ENCODE measurements at places on chromosomes 7 and 10.

DNA sequence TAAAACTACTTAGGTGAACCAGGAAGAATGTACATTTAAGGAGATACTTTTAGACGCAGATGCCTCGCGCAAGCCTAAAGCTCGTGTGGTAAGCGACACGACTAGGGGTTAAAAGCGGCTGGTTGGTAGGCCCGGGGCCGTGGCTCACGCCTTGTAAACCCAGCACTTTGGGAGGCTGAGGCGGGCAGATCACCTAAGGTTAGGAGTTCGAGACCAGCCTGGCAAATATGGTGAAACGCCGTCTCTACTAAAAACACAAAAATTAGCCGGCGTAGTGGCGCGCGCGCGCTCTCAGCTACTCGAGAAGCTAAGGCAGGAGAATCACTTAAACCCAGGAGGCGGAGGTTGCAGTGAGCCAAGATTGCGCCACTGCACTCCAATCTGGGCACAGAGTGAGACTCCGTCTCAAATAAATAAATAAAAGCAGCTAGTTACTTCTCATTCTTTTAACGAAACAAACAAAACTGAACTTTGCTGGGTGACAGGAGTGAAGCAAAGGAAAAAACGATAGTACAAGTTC is 879 bp downstream of the NUDT5 start:
- DNase-seq, result no peak

- DNase-seq, result no peak
Observed at GRCh38 chr10:12766223-12766622, 235.3 kb downstream of the CCDC3 start.

DNA sequence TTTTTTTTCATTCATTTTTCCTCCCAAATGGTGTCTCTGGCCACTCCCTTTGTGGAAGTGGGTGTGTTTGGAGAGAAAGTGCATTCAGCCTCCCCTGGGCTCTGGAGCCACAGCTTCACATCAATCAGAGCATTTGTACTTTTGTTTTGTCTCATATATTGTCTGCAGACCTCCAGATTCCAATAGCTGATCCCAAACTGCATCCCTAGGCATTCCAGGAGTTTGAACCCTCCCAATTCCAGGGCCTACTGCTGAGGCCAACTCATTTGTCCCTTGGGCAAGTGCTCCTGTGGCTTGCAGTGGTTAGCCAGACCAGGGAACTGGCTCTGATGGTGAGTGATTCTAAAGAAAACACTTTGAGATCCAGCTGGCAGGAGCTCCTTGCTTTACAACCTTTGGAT is 163.3 kb downstream of the IPMK start:
- no peak for DNase-seq

GRCh38 chr10:79433324-79434222 is 11.9 kb downstream of the ZCCHC24 start:
- no peak for DNase-seq

GRCh38 chr10:101494650-101495049 is 93.4 kb downstream of the POLL start:
- DNase-seq, result no peak

DNA sequence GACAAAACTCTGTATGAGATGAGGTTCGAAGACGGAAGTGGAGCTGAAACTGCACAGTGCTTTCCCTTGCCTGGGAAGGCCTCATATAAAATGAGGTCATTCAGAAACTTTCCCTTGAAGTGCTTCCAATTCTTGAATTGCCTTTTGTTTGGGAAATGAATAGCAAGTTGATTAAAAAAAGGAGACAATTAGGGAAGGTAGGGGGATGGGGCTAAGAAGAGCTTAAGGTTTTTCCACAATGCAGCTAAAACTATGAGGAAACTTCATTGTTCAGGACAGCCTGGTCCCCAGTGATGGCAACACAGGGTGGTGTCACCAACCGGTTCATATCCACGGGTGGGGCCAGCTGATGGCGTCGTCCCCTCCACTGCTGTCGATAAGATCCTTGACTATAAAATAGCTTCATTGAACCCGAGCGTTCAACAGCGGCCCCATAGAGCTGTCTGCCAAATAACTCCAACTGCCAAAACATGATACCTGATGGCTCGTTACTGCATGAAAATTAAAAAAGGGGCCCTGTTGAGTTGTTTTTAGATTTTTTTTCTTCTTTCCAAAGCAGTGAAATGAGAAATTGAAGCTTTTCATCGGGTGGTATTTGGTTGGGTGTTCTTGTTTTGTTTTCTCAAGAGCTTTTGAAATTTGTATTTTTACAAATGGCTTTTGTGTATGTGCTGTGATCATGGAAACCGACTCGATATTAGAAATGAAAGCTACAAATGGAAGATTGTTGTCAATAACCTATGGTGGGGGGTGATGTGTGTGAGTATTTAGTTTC is 2.8 kb upstream of the CELF2 start:
- DNase-seq, result peak; percentile 39

DNA sequence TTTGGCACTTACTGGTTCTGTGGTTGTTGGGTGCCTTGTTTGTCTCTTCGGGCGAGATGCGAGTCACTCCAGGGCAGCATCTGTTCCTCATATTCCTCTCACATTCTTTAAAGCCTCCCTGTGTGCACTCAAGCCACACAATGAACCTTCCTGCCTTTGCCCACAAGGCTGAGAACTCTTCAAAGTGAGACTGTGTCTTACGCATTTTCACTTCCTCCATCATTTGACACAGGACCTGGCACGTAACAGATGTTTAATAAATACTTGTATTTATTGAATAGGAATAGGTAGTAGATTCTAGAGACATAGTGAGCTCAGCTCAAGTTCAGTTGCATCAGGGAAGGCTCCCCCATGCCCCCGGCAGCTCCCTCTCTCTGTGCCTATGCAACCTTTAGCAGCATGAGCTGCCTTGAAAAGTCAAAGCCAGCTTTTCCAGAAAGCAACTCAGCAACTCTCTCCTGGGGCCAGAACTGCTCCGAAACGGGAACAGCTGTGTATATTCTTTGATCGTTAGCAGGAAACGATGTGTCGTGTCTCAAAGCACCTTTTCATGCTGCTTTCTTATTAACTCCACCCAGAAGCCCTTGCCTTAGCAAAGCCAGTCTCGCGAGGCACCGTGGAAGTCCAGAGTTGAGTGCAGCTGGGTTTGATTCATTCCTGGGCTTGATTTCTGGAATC is 97.5 kb downstream of the PFKFB3 start:
- DNase-seq, result no peak

GRCh38 chr7:46970476-46970875 is 611.4 kb downstream of the TNS3 start:
- DNase-seq, result no peak

- DNase-seq, result no peak
Observed at GRCh38 chr7:81449105-81449504, 320.7 kb downstream of the HGF start.

GRCh38 chr10:104937567-104937966 is 296.5 kb downstream of the SORCS3 start:
- no peak for DNase-seq

DNA sequence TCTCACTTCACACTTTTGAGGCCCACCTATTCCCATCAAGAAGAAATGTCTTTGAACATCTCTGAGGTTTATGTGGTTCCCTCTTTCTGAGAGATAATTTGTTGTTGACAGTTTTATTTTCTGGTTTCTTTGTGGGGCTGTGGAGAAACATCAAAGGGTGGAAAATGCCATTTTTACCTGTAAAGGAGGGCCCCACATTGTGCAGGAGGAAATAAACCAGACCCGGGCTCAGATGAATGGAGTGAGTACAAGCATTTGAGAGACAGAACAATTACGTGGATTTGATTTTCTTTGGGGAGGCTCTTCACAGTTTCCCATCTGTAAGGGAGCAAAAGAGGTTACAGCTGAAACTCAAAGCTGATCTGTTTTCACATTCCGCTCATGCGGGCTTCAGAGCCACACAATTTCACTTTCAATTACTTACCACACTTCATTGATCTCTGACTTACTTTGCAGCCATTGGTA is 29.8 kb downstream of the ITPRIP start:
- no peak for DNase-seq

GRCh38 chr7:153886506-153887441 is 165.4 kb upstream of the DPP6 start:
- peak; percentile 47 for DNase-seq

- no peak for DNase-seq
Observed at GRCh38 chr7:124257638-124258308, 224.9 kb upstream of the TMEM229A start.

- DNase-seq, result no peak
Observed at GRCh38 chr7:96233528-96234154, 88.3 kb downstream of the SLC25A13 start.

DNA sequence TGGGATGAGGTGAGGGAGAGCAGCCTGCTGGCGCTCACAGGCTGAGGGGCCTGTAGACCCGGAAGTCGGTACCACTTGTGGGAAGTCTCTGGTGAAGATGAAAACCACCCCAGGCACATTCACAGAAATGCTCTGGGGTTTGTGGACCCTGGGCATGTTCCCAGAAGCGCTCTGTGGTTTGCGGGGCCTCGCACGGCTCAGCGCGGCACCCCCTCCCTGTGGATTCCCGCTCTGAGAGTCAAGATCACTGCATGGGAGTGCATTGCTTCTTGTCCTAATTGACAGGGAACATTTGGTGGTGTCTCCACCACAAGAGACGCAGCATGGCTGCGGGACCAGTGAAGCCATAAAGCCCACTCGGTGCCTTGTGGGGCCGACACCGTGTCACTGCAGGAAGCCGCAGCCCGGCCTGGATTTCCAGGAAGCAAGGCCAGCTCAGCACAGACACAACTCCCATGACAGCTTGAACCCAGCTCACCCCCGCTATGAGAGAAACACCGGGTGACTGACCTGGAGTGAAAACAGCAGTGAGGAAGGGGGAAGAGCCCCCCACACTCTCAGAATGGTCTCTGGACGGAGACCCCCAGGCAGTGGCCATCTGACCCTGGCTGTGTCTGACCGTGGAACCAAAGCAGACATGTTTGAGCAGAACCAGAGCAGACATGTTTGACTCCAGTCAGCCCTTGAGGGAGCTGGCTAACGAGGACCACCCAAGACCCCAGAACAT is 157.2 kb downstream of the PTPRN2 start:
- DNase-seq, result no peak

GRCh38 chr7:69622960-69623359 is 24.7 kb downstream of the AUTS2 start:
- no peak for DNase-seq

DNA sequence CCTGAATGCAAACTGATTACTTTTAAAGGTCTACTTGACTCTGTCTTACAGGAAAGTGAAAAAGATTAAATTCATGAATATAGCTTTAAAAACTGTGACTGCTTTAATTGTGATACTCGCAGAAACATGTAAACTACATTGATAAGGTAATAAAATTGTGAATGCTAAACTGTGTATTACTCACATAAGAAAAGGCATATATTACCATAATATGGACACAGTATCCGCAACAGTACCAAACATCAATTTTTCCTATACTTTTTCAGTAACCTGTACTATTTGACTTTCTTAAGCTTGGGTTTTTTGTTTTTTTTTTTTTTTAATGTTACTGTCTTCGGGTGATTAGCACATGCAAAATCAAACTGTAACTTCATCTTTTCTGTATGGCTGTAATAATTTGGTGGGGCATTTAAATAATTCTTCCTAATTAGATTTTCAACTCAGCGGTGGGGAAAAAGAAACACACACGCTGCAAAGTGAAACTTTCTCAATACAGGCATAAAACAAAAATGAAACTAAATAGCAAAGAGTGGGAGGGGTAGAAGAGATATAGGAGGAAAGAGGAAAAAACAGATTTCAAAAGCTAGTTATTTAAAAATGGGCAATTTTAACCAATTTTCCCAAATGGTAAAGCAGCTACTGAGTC is 23.2 kb downstream of the NT5C3A start:
- no peak for DNase-seq

DNA sequence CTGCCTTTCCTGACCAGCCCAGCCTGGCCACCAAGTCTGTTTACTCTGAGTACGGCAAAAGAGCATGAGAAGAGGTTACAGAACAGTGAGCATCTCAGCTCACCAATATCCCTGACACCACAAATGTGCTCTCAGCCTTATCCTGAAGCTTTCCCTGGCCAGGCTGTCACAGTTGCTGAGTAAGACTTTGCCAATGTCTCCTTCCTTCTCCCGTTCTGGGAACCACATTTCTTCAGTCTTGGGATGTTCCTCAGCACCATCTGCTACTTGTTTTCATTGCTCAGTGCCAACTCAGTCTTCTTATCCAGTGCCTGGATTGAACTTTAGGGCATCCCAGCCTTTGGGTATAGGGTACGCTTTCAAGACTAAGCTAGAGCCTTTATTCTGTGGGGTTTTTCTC is 7.1 kb upstream of the KCNIP2 start:
- no peak for DNase-seq

DNA sequence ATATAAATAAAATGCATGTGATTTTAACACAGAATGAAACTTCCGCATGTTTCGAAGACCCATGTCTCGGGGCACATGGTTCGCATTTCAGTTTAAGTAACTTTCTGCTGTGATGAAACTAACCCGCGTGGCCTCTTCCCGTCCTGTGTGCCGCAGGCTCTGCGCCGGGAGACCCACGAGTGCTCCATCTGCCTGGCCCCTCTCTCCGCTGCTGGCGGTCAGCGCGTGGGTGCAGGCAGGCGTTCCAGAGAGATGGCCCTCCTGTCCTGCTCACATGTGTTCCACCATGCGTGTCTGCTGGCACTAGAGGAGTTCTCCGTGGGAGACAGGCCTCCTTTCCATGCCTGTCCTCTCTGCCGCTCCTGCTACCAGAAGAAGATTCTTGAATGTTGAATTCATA is 35.7 kb downstream of the RNF32 start:
- DNase-seq, result no peak

GRCh38 chr7:30143748-30144251 is 9.0 kb downstream of the MTURN start:
- no peak for DNase-seq

DNA sequence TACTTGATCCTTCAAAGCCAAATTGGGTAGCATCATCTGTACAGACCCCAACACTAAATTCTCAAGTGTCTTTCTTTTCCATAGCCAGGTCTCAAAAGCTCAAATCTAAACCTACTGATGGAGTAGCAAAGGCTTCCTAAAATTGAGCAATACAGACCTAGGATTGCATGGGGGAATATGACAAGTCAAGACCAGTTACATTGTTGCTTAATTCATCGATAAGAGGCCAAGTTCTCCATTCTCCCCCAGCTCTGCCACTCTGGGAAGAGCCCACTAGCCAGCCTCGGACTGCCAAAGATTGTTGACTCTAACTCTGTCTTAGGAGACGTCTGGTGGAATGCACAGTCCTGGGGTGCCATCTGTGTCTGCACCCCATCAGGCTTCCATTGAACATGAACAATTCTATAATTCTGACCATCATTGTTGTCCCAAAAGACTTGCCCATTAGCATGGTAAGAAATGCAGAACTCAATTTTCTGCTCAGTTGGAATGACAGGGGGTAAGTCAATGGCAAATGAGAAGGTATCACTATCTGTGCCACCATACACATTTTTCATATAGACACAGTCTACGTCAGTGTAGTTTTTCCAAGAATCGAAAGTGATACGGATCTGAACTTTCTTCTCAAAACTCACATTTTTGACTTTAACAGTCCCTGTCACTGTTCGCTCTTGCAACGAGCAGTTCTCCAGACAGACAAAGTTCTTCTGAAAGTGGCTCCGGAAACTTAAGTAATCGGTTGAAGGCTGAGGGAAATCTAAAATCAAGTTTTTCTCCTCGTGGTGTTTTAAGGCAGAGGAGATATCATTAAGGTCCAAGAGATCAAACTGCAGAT is 2.9 kb downstream of the PPP1R3C start:
- no peak for DNase-seq

- DNase-seq, result no peak
Observed at GRCh38 chr7:26497801-26498596, 206.3 kb downstream of the SNX10 start.

- DNase-seq, result no peak
Observed at GRCh38 chr7:89887489-89887888, 266.8 kb upstream of the STEAP1 start.

Measured in frontal cortex (tissue), 4 donors.